ENCODE measurements at places on chromosomes 16 and 17.

DNA sequence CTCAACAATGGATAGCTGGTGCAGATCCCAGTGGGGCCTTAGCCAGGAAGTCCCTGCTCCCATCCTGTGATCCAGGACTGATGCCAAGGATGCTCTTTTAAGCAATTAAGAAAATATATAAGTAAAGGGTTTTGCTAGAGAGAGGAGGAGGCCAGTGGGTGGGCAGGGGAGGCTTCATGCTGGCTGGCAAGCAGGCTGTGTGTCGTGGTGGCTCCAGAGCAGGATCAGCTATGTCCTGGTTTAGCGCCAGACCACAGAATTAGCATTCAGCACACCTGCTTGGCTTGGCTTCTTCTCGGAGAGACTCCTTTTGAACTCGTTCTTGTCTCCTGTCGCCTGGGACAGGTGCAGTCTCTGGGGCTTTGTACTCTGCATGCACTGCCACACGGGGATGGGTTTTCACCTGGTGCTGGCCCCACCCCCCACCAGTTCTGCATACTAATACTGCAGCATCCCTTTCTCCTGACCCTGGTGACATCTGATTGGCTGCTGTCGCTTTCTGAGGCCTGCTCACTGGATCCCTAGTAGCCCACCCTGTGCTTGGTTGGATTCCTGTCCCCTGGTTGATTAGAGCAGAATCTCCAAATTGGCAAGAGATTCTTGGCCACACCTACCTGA is 66.1 kb downstream of the PLD6 start:
- DNase-seq, result peak; percentile 83

DNA sequence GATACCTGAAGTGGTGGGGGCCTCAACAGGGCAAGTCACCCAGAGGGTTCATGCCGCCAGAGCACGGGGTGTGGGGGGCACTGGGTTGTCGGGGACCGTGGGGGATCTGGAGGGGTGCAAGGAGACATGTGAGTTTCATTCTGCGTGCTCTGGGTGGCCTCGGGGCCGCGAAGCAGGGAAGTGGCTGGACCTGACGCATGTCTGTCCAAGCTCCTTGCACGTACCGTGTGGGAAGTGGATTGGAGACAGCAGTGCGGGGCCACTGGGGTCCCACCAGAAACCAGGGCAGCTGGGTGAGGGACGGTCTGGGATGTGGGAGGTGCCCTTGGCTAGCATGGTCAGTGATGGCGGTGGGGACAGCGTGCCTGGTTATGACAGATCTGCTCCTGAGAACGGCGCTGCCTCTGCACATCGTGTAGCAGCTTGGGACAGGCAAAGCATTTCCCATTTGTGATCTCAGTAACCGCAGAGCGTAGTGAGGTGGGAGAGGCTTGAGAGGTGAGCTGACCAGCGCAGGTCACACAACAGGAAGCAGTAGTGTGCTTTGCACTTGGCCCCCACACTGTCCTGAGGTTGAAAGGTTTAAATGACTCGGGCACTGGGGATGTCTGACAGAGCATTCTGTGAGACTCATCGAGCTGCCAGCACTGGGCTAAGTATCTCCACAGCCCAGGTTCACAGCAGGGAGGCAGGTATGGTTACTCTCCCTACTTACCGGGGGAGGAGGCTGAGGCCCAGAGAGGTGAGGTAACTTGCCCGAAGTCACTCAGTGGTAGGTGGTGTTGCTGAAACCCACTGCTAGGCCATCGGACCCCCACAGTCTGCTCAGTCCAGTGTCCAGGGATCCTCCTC is 114.4 kb downstream of the SOCS1 start:
- no peak for DNase-seq

DNA sequence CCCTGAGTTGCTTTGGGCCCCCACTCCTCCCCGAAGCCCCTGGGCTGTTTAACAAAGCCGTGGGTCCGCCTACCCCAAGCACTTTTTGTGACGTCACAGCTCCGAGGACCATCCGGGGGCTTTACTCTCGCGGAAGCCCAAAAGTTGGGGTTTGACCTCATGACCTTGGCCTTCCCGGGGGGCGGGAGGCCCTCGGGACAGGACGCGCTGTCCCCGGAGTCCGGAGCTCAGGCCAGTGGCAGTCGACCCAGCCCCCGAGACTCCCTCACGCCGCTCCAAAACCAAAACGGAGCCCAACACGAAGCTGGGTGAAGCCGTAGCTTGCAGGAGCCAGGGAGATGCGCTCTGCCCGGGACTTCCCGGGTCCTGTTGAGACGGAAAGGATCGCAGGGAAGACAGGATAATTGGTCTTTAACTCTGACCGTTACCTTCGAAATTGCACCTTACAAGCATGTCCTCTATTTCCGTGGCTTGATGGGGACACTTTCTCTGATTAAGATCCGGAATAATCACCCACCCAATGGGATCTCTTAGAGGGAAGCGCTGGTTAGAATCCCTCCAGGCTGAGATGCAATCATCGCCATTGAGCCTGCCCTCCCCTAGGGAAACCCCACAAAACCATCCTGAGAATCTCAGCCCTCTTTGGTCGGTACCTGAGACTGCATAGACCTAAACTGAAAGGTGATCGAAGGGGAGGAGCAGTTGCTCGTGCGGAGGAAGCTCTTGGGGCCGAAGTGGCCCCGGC is 4.9 kb upstream of the SOX9 start:
- DNase-seq, result no peak

DNA sequence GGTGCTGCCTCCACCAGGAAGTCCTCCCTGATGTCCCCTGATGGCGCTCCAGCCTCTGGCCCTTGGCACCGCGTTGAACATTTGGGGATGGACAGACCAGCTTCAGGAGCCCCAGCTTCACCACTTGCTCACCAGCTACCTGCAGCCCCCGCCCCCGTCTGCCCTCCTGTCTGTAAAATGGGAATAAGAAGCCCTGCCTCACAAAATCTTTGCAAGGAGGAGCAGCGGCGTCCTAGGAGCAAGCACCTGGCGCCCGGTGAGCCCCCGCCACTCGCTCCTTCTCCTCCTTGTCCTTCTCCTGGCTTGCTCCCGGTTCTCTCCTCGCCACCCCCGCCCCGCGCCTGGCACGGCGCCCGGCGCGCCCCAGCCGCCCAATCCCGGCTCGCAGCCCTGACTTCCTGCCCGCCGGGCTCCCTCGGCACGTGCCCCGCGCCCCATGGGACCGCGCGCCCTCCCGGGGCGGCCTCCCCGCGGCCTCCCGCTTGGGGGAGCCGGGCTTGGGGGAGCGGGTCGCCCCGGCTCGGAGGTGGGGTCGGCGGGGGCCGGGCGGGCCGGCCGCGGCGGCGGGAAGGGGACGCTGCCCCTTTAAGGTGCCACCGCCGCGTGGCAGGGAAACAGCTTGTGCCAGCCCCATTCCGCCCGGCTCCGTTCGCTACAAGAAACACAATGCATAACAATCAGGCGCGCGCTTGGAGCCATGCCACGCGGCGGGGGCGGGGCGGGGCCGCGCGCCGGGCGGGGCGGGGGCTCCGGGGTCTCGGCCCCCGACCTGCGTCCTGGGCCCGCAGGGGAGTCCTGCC is 9.1 kb upstream of the PPP1R1B start:
- DNase-seq, result peak; percentile 80

DNA sequence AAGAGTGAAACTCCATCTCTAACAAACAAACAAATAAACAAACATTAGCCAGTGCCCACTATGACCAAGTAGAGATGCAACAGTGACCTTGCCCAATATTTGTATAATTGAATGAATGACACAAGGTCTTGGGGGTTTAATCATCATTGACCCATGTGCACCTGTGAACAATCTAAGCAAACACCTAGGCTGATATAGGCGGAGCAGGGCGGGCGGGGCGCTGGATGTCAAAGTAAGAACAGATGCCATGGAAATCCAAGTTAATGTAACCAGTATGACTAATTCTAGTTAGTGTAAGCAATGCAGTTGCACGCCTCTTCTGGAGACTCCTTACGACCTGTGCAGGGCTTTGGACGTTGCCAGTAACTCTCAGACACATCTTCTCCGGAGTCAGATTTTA is 17.6 kb downstream of the RCVRN start:
- no peak for DNase-seq

DNA sequence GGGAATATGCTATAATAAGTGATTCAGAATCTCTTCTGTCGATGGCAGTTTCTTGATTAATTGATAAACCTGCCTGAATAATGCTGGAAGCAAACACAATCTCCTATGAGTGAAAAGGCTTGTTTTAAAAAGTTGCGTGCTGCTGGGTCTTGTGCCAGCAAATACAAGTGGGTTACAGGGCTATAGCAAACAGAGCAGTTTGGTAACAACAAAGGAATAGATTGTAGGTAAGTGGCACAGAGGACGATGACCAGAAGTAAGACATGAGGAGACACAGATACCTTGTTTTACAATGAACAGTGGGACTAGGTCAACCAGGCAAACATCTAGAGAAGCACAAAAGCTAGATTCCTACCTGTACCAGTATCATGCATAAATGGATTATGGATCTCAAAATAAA is 23.7 kb upstream of the FAAP100 start:
- no peak for DNase-seq

All from RPMI8226 (cell line).